Activated T-cell treated with anti-CD3 and anti-CD28 coated beads for 48 hours (primary cell): ENCODE measurements at places on chromosomes 5 and 9.

DNA sequence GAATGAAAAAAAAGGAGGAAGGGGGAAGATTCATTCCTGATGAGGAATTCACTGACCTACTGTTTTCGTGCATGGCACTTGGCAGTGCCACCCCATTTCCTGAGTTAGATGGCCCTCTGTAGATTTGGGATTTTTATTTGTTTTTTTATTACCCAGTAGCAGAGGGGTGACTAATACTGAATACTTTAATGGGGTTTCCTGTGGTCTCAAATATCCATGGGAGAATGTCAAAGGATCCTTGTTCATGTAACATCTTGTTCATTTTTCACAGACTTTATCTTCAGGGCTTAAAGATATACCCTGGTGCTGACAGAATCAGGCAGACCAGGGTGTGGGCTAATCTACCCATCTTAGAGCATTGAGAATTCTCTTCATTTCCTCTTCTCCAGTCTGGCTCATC lies 93.0 kb downstream of the MAMDC2 start:
- no peak for DNase-seq

- DNase-seq, result no peak
These were observed 75.3 kb upstream of the IL12B start for GRCh38 chr5:159405611-159406031.

DNA sequence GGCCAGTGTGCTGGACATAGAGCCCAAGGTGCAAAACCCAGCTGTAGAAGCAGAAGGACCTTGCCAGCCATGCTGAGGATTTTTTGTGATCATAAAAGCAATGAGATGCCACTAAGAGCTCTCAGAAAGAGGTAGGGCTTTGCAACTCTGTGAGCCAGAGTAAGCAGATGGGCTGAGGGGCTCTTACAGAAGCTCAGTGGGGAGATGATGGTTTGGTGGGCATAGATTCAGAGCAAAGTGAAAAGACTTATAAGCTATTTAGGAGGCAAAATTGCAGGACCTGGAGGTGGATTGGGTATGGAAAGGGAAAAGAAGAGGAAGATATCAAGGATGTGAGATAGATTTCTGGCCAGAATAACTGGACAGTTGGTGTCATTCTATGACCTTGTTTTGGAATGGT lies 302.0 kb downstream of the NTRK2 start:
- no peak for DNase-seq

DNA sequence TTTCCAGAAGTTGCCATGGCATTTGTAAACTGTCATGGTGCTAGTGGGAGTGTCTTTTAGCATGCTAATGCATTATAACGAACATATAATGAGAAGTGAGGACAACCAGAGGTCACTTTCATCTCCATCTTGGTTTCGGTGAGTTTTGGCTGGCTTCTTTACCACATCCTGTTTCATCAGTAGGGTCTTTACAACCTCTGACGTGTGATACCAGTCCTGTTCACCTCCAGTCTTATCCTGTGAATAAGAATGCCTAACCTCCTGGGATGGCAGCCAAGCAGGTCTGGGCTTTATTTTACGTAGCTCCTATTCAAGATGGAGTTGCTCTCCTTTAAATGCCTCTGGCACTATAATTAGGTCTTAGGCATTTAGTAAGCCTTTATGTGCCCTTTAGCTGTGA lies 20.4 kb upstream of the RFK start:
- DNase-seq, result no peak

DNA sequence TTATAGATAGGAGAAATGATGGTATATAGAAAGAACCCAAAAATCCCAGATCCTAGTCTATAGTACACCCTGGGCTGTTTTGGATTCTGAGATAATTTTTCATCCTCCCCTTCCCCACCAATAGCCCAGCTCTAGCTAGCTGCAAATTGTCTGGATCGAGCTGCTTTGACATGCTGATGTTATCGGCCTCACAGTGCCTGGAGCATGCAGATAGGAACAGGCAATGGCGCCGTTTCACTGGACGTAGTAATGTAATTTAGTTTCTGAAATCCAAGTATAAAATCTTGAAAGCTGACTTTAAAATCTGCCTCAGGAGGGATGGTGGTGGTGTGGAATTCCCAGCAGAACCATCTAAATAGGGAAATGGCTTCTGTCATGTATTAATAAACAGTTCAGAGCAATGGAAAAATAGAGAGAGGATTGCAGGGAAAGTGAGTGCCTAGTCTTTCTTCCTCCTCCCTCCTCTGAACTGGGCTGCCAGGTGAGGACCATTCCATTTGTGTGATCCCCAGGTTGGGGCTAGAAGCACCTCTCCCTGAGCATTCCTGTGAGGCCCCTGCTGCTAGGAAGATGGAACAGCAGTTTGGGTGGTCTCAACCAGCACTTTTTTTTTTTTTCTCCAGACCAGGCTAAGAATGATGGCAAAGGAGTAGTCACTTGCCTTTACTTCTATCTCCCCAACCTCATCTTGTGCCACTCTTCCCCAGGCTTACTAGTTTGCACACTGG lies 31.9 kb downstream of the FAM219A start:
- no peak for DNase-seq

GRCh38 chr5:17399931-17400330 lies 98.1 kb upstream of the TAF11L2 start:
- no peak for DNase-seq

GRCh38 chr5:11619339-11620024 lies 284.8 kb downstream of the CTNND2 start:
- DNase-seq, result no peak

DNA sequence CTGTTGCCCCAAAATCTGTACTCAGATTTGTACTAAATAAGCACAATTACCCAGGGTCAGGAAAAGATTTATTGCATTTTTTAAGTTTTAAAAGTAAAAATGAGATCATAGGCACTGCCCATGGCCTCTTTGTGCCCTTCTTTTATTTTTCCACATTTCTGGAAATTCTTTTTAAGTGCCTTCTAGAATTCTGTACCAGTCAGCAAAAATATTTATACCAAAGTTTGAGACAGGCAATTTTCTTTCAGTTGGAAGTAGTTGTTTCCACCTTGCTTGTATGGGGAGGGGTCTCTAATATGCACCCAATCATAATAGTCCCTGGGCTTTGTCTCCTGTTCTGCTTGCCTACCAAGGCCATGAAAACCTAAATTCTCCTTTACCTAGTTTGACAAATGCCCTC lies 5.6 kb upstream of the RNF20 start:
- no peak for DNase-seq

GRCh38 chr5:15897656-15898055 lies 281.9 kb downstream of the MARCHF11 start:
- DNase-seq, result no peak

- DNase-seq, result peak; percentile 27
These were observed 470 bp downstream of the BAG1 start for GRCh38 chr9:33264003-33264472.
